ENCODE measurements at places on chromosomes 3 and 15.

DNA sequence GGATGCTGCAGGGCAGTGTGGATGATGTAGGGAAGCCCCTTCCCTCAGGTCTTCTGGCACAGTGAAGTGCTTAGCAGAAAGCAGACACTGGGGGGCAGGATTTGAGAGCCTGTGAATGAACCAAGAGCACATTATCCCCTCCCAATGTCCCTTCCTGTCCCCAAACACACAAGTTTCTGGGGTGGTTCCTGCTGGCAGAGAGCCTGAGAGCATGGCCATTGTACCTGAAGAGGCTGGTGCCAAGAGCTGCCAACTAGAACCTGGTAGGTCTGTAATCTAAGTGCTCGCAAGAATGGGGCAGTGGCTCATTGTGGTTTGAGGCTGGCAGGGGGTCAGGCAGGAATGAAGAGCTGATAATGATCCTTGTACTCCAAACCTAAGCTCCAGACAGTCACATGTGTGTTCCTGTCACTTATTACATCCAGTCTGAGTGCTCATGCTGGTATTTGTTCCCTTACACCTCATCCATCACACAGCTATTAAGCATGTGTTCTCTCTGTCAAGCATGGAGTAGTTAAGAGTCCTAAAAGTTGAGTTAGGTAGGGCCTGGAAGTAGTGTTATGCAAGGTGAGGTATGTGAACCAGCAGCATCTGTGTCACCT lies 6.7 kb upstream of the CCR1 start:
- no peak for DNase-seq

GRCh38 chr15:59304034-59304795 lies 68.5 kb downstream of the MYO1E start:
- DNase-seq, result no peak

- no peak for DNase-seq
Observed at GRCh38 chr3:133754455-133754854, 8.3 kb downstream of the TF start.

DNA sequence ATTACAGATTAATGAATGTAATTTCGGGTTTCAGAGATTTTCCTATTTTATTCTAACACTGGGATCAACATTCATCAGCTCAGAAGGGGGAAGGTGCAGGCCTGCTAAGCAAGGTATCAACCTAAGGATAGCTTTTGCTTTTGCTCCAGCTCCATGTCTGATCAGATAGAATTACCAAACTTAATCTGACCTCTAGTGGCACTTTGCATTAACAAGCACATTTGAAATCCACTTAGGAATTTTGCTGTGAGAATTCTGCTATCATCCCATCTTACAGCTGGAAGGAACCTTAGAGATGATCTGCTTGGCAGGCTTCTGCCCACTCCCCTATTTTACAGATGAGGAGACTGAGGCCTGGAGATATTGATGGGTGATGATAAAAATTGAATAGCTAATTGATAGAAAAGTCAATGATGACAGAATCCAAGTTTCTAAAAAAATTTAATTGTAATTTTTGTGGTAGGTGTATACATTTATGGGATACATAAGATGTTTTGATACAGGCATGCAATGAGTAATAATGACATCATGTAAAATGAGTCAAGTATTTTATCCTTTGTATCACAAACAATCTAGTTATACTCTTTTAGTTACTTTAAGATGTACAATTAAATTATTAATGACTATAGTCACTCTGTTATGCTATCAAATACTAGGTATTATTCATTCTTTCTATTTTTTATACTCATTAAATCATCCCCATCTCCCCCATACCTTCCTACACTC lies 209.2 kb upstream of the ZPLD1 start:
- DNase-seq, result peak; percentile 84

DNA sequence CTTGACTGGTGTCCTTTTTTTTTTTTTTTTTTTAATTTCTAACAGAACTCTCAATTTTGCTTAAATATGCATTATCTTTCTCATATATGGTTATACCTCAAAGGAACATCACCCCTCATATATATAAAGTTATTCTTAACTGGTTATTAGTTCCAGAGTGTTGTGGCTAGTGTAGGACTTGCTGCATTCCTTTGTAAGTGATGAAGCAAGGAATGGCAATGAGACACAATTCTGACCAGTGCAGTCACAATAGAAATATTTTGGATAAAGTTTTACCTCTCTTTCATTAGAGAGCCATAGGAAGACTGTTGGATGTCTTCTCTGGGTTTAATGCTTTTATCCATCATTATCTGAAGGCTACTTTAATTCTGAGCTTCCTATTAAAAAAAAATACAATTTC lies 75.5 kb upstream of the CBLB start:
- peak; percentile 35 for DNase-seq

DNA sequence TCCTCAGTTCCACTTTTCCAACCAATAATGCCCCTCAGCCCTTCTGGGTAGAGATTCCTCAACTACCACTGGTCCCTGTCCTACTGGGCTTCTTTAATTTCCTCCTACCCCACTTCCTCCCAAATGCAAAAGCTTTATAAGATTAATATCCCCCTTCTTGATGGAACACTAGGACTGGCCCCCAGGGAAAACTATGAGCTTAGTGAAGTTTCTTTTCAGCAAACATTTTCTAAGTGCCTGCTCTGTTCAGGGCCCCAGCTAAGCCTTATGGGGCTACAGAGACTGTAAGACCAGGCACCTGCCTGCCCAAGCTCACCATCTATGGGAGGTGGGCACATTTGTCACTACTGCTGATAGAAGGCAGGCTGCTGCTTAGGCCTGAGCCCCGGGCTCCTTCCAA lies 79.4 kb downstream of the RPLP1 start:
- DNase-seq, result no peak

GRCh38 chr3:87309601-87310000 lies 33.2 kb upstream of the POU1F1 start:
- no peak for DNase-seq

DNA sequence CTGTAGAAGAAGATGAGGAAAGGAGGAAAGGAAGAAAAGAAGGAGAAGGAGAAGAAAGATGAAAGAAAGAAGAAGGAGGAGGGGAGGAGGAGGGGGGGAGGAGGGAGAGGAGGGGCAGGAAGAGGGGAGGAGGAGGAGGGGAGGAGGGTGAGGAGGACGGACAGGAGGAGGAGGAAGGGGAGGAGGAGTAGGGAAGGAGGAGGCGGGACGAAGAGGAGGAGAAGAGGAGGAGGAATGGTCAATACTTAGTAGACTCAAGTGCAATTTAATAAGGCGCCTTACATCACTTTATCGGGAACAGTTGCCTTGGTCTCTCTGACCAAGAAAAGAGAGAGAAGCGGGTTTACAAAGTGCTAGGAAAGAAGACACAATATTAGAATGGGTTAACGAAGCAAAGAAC lies 23.7 kb upstream of the NR2E3 start:
- no peak for DNase-seq

DNA sequence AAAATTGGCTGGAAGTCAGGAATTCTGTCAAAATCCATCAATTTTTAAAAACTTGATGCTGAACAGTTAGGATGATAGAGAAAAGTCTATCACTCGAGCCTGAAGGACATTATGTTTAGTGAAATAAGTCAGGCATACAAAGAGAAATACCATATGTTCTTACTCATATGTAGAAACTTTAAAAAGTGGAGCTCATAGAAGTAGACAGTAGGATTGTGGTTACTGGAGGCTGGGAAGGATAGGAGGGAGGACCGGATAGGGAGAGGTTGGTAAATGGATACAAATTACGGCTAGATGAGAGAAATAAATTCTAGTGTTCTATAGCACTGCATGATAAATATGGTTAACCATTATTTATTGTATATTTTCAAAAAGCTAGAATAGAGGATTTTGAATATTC lies 389.5 kb upstream of the RASGRP1 start:
- peak; percentile 49 for DNase-seq

- DNase-seq, result no peak
Observed at GRCh38 chr3:141505166-141505565, 18.3 kb downstream of the RASA2 start.

- no peak for DNase-seq
Observed at GRCh38 chr15:36691579-36692357, 112.3 kb downstream of the CDIN1 start.

DNA sequence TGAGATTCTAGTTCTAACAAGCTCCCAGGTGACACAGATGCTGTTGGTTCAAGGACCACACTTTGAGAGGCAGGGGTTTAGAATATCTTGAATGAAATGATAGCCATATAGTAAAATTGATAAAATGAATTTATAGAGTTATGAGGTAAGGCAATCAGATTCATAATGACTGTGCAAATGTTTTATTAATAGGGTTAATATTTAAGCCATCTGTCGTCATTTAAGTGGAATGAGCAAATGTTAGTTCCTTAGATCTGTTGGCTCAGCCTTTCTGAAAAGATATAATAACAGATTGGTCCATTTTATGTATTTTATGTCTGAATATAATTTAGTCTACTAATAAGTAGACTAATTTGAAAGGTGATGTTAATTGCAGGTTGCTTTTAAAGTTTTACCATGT lies 12.9 kb downstream of the REC114 start:
- DNase-seq, result no peak

DNA sequence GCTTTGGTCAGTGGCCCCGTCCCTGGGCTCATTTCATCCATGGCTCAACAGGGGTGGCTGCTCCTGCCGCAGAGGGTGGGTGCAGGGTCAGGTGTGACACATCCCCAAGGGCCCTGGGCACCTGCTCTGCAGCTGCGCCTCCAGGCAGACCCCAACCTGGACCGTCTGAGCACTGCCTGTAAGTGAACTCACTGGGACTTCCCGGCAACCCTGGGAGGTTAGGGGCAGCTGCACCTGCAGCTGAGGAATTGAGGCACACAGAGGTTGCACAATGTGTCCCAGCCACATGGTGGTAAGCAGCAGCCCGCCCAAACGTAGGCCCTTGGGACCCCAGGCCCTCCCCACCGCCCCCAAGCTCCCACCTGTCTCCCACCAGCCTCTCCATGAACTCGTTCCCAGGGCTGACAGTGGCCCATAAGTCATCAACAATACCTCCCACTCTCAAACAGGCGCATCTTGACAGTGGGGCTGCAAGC lies 55.1 kb downstream of the PLXNA1 start:
- DNase-seq, result no peak

DNA sequence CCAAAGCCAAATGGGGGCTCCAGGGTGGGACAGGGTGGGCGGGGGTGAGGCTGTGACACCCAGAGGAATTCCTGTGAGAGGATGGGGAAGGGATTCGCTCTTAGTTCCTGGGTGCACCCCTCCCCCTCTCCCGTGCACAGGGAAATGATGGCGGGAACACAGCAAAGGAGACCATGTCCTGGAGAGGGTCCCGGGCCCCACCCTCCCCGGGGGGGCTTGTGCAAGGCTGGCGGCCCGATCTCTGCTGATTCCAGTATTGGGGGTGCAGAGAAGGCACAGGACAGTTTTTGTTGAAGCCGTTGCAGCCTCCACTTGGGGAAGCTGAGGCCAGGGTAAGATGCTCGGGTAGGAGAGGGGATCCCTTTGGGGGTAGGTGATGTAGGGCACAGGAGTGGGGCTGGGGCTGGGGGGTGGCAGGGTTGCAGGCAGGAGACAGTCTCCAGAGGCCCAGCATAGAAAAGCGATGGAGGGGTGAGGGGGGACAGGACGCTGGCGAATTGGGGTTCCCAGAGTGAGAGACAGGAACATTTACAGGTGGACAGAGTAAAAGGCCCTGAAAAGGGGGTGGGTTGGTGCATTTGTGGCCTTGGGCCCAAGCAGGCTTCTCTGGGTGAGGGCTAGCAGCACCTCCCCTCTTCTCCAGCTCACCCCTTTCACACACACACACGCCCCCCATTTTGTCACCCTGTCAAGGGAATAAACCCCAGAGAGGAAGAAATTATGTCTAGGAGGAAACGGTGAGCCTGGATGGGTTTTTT lies 38.5 kb downstream of the HMCES start:
- no peak for DNase-seq

GRCh38 chr3:104523136-104523535 lies 843.6 kb upstream of the ALCAM start:
- DNase-seq, result no peak

GRCh38 chr3:151437906-151438305 lies 23.0 kb downstream of the IGSF10 start:
- DNase-seq, result no peak

DNA sequence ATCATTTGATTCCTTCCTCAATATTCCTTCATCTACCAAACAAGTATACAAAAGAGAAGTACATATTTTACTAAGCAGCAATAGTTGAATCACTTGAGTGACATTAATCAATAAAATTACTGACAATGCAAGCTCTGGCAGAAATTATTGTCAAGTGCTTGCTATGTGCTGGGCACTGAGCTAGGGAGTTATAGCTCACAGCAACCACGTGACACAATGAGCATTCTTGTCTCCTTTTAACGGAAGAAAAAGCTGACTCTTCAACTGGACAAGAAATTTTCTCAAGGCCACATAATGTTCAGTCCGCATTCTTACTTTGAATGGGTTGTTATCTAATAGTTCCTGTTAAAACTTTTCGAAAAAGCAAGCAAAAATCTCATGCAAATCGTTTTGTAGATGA lies 500.1 kb downstream of the PYDC2 start:
- no peak for DNase-seq

GRCh38 chr3:63867225-63867624 lies 3.6 kb downstream of the ATXN7 start:
- DNase-seq, result no peak

GRCh38 chr15:94305133-94305532 lies 73.8 kb downstream of the MCTP2 start:
- no peak for DNase-seq

- DNase-seq, result no peak
Observed at GRCh38 chr15:44716983-44717602, 5.8 kb downstream of the B2M start.

- DNase-seq, result peak; percentile 91
Observed at GRCh38 chr3:100954990-100955389, 38.2 kb downstream of the ABI3BP start.

- no peak for DNase-seq
Observed at GRCh38 chr15:28911310-28911931, 25.6 kb downstream of the APBA2 start.

- DNase-seq, result no peak
Observed at GRCh38 chr3:4421121-4421520, 45.9 kb downstream of the SUMF1 start.

- no peak for DNase-seq
Observed at GRCh38 chr15:27622371-27622770, 476.7 kb downstream of the OCA2 start.

DNA sequence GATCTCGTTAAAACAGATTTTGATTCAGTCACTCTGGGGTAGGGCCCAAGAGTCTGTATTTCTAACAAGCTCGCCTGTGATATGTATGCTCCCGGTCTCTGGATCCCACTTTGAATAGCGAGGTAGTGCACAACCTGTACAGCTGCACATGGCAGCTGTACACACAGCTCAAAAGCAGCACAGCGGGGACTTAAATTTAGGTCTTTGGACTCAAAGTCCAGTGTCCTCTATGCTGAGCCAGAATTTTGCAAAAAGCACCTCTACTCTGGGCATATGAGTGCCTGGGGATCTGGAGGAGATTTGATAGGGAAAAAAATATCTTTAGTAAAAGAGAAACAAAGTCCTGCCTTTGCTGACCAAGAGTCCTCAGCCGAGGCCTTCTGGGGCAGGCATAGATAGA lies 83.1 kb downstream of the HMG20A start:
- no peak for DNase-seq

DNA sequence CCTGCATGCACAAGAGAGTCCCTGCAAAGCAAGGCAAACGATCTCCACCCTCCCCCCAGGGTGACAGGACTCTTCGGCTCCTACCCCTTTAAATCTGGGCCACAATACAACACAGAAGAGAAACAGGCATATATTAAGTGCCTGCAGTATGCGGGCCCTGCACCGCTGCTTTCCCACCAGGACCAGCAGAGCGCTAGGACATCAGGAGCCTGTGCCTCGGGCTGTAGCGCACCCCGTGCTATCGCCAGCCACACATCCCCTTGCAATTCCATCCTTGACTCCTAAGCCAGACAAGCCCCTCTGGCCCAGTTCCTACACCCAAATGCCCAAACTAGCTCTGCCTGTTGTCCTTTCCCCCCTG lies 4.1 kb downstream of the GALNT15 start:
- no peak for DNase-seq

GRCh38 chr15:59063042-59063441 lies 41.9 kb upstream of the CCNB2 start:
- no peak for DNase-seq

Data from adipocyte (in vitro differentiated cells).